ENCODE measurements at places on chromosomes 13 and 19.

DNA sequence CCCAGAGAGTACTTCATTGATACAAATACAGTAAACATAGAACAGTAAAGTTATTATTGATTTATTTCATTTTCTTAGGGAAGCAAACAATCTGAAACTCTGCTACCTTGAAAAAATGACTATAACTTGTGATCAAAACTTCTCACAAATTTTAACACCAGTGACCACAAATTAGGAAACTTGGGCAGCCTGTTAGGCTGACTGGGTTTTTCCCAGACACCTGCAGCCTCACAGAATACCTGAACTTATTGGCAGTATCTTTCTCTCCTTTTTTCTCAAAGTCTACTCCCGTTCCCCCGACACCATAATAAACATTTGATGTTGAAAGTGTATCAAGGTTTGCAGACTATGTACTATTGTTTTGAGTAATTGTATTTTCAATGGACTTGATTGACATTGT is 360.5 kb downstream of the LMO7 start:
- DNase-seq, result no peak

GRCh38 chr19:45037393-45038169 is 1.3 kb upstream of the CLASRP start:
- DNase-seq, result no peak

DNA sequence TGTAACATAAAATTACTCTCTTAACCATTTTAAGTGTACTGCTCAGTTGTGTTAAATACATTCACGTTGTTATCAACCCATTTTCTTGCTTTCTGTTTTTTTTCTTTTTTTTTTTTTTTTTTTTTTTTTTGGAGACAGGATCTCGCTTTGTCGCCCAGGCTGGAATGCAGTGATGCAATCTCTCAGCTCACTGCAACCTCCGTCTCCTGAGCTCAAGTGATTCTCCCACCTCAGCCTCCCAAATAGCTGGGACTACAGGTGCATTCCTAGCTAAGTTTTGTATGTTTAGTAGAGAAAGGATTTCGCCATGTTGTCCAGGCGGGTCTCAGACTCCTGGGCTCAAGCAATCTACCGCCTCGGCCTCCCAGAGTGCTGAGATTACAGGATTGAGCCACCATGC is 42.5 kb upstream of the C13orf42 start:
- DNase-seq, result no peak

- DNase-seq, result no peak
Measured at GRCh38 chr13:20441879-20442278, 83.8 kb downstream of the CRYL1 start.

- no peak for DNase-seq
Measured at GRCh38 chr13:98944336-98944735, 33.5 kb downstream of the DOCK9 start.

- DNase-seq, result no peak
Measured at GRCh38 chr19:49624967-49625910, 14.7 kb downstream of the RRAS start.

- peak; percentile 45 for DNase-seq
Measured at GRCh38 chr13:30690282-30691188, 44.8 kb upstream of the ALOX5AP start.

DNA sequence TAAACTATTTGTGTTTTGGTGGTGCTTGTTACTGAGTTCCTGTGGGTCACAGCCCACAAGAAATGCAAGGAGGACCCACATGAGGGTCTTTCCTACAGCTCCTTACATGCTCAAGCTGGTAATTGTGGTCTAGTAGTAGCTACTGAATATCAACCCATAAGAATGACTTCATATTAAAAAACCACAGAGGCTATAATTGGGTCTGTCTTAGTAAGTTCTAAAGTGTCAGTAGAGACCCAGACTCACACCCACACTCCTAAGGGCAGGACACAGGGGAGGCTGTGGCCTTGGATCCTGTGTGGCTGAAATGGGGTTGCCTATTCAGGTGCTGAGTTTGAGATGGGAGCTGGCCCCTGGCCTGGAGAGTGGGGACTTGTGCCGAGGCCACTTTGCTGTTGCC is 19.6 kb downstream of the TFDP1 start:
- no peak for DNase-seq
